ENCODE measurements at places on chromosomes 2 and 18. TPM values are rescaled to one million over a fixed set of nuclear protein-coding genes. Genes with fewer than 3 reads are reported as not detected.

The CRYBA2 gene
- not detected for total RNA-seq

The MYO7B gene
- 0.90 TPM for total RNA-seq

The STEAP3 gene
- 17.9 TPM for total RNA-seq

The PKP4 gene
- 64.9 TPM for total RNA-seq

The EFEMP1 gene
- 2.3 TPM for total RNA-seq

The SERPINB10 gene
- total RNA-seq = not detected

The SEMA4F gene
- total RNA-seq = 9.4 TPM

The GLB1L gene
- 7.3 TPM for total RNA-seq

The TDRD15 gene
- total RNA-seq = 0.05 TPM

The KIF3C gene
- total RNA-seq = 78.1 TPM

DNA sequence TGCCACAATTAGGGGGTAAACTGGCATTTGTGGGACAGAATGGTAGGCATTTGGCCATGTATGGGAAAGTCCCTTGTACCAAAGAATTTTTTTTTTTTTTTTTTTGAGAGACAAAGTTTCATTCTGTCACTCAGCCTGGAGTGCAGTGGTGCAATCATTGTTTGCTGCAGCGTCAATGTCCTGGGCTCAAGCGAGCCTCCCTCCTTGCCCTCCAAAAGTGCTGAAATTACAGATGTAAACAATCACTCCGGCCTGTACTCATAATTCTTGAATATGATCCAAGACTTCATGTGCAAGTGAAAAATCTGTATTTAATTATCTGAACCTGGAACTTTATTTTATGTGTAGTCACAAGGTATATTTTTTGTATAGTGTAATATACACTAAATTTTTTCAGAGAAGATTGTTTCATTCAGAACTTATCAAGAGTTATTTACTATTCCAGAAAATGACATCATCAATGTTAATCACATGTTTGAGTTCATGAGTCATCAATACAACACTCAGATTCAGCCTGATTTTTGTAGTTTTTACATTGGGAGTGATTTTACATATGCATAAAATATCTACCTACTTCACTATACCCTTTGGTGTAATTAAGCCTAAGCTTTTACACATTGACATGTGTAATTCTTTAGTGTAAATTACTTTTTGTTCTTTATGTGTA, 138.7 kb upstream of the L3MBTL4 start:
- H3K4me1 ChIP-seq = no peaks in the 10 kb centered on the region
- no peaks in the 10 kb centered on the region for H3K27me3 ChIP-seq
- H3K4me3 ChIP-seq = no peak overlapping the region
- DNase-seq = no peak

DNA sequence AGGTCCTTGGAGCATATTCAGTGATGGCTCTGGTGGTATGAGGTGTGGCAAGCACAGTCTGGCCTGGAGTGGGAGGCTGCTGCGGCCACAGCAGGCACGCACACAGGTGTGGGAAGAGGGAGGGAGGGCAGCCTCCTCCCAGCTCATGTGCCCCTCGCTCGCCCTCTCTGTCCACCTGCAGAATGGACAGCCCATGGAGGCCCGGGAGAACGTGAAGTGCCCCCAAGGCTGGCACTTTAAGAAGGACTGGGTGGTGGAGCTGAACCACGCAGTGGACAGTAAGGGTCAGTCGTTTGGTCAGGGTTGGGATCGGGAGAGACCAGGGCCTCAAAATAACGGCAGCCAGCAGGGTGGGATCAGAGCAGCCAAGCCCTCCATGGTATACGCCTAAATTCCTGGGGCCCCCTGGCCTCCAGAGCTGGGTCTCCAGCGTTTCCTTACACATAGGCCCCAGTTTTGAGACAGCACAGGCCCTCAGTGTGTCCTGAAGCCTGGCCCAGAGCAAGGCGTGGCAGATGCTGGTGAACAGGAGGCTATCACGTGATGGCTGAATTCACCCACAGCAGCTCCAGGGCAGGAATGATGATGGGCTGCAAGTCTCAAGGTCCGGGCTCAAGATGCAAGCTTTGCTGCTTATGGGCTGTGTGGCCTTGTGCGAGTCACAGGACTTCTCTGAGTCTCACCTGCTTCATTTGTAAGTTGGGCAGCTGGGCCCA, 47.9 kb downstream of the FER1L5 start:
- H3K4me3 ChIP-seq = no peak overlapping the region
- H3K27me3 ChIP-seq = peaks cover 2% of the 10 kb centered on the region
- DNase-seq = no peak

DNA sequence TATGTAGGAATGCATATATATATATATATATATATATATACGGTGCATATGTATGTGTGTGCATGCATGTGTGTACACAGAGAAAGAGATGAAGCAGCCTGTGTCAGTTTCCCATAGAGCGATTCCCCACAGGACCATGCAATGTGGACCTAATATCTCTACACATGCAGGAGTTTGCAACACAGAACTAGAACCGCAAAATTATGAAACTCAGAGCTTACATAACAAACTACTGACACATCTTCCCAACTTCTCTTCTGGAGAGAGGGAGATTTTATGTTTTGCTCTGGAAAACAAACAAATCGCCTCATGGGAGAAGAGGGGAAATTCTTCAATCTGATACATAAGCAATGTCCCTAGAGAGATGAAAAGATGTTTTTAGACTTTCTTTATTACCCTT, 377.2 kb downstream of the LRATD1 start:
- H3K4me3 ChIP-seq = no peak overlapping the region
- no peak overlapping the region for H3K27ac ChIP-seq
- no peak for DNase-seq
- no peaks in the 10 kb centered on the region for H3K27me3 ChIP-seq
- H3K36me3 ChIP-seq = no peaks in the 10 kb centered on the region

DNA sequence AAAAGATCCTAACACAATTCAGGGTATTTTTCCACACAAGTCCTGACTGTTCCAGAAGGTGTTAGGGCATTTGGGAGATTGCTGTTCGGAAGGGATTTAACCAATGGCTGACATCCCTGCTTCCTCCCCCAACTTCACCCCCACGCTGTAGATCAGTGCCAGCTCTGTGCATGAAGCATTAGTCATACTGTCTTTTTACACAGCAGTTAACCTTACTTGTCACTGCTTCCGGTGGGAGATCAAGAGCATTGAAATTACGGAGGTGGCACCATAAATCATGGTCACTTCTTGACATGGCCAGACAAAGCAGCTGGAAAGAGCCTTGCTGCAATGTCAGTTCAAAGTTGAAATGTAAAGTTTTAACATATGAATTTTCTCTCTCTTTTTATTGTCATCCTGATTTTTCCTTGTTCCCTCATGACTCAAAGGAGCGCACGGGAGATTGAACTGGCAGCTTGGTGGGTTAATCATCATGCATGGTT, 70.2 kb downstream of the HRH4 start:
- no peak overlapping the region for H3K4me3 ChIP-seq
- no peak overlapping the region for H3K27ac ChIP-seq
- no peaks in the 10 kb centered on the region for H3K36me3 ChIP-seq
- no peaks in the 10 kb centered on the region for H3K27me3 ChIP-seq
- H3K4me1 ChIP-seq = peaks cover 2% of the 10 kb centered on the region

GRCh38 chr2:10493075-10493633, 45.0 kb upstream of the ODC1 start:
- H3K4me3 ChIP-seq = no peak overlapping the region
- H3K4me1 ChIP-seq = no peaks in the 10 kb centered on the region
- DNase-seq = no peak

GRCh38 chr2:64225491-64225890, 81.3 kb upstream of the PELI1 start:
- peaks cover 6% of the 10 kb centered on the region for H3K27me3 ChIP-seq
- no peaks in the 10 kb centered on the region for H3K36me3 ChIP-seq
- H3K4me1 ChIP-seq = peaks cover 27% of the 10 kb centered on the region

- no peak overlapping the region for H3K27ac ChIP-seq
- no peaks in the 10 kb centered on the region for H3K4me1 ChIP-seq
- H3K27me3 ChIP-seq = peaks cover 2% of the 10 kb centered on the region
- DNase-seq = no peak
These were observed 16.6 kb upstream of the GALNT1 start for GRCh38 chr18:35564795-35565453.

- peaks cover 14% of the 10 kb centered on the region for H3K4me1 ChIP-seq
- no peak overlapping the region for H3K27ac ChIP-seq
- peaks cover 1% of the 10 kb centered on the region for H3K27me3 ChIP-seq
- no peak overlapping the region for H3K4me3 ChIP-seq
These were observed 108.4 kb downstream of the MEIS1 start for GRCh38 chr2:66543257-66543767.

GRCh38 chr2:179461420-179461819, 196.8 kb upstream of the SESTD1 start:
- DNase-seq = no peak
- H3K4me3 ChIP-seq = no peak overlapping the region
- no peak overlapping the region for H3K27ac ChIP-seq
- H3K27me3 ChIP-seq = peaks cover 2% of the 10 kb centered on the region
- no peaks in the 10 kb centered on the region for H3K4me1 ChIP-seq
- H3K36me3 ChIP-seq = no peaks in the 10 kb centered on the region

DNA sequence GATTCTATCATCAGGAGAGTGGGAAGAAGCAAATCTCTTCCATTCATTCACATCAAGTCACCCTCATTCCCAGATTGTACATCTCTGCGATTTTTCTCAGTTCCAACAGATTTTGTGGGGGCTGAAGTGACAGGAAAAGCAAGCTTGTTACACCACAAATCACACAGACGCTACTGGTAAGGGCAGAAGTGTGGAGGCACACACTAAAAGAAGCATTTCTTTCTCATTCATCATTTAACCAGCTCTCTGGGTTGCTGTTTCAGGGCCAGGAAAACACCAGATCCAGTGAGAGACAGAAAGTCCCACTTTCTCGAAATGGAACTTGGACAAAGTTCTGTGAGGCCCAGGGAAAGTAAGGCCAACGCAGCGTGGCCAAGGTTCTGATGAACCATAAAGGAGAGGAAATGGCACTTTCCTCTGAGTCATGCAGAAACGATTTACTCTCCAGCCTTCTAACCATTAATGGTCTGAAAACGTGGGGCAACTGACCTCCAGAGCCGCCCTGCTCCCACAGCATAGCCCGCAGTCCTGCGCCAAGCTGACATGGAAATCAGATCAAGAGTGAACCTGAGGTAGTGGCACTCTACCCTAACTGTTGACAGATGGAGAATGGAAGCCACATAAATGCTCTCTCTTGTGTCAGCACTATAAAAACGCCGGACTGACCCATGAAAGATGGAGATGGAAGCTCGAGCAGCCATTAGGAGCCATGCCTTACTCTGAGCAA, 191.0 kb downstream of the C1D start:
- H3K36me3 ChIP-seq = no peaks in the 10 kb centered on the region
- H3K4me1 ChIP-seq = peaks cover 8% of the 10 kb centered on the region
- H3K27ac ChIP-seq = no peak overlapping the region
- peaks cover 5% of the 10 kb centered on the region for H3K27me3 ChIP-seq
- H3K4me3 ChIP-seq = no peak overlapping the region
- no peak for DNase-seq

- no peak overlapping the region for H3K4me3 ChIP-seq
- peaks cover 15% of the 10 kb centered on the region for H3K4me1 ChIP-seq
- H3K27ac ChIP-seq = no peak overlapping the region
These were observed 147.0 kb upstream of the PELI1 start for GRCh38 chr2:64291181-64291580.

DNA sequence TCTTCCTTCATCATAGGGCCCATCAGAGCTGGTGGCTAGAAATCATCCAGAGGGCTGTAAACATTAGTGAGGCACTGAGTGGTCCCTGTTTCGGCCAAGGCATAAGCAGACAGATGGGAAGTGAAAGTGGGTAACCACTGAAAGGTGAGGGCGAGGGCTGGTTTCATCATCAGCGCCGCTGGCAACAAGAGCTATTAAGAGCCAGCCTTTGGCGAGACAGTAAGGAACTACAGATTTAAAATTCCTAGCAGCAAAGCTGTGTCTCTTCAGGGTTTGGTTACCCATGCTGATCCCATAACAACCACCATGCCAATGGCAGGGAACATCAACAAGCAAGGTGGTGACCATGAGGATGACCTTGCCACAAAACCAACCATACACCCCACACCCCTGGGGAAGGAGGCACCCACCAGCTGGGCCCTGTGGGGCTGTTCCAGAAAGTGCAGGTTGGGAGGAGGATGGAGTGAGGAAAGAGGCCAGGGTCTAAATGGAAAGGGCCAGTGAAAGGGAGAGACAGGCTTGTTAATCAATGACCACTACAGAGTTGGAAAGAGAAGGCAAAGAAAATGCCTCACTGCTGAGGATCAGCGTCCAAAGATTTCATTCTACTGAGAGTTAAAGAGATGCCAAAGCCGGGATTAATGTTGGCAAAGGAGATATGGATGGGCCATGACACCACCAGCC, 9.0 kb upstream of the SLC20A1 start:
- no peak overlapping the region for H3K4me3 ChIP-seq
- peaks cover 6% of the 10 kb centered on the region for H3K27me3 ChIP-seq
- no peak overlapping the region for H3K27ac ChIP-seq

- H3K36me3 ChIP-seq = no peaks in the 10 kb centered on the region
- no peak overlapping the region for H3K4me3 ChIP-seq
- no peak overlapping the region for H3K27ac ChIP-seq
- peaks cover 6% of the 10 kb centered on the region for H3K4me1 ChIP-seq
- no peak for DNase-seq
These were observed 144.3 kb upstream of the ERBB4 start for GRCh38 chr2:212682937-212683336.

DNA sequence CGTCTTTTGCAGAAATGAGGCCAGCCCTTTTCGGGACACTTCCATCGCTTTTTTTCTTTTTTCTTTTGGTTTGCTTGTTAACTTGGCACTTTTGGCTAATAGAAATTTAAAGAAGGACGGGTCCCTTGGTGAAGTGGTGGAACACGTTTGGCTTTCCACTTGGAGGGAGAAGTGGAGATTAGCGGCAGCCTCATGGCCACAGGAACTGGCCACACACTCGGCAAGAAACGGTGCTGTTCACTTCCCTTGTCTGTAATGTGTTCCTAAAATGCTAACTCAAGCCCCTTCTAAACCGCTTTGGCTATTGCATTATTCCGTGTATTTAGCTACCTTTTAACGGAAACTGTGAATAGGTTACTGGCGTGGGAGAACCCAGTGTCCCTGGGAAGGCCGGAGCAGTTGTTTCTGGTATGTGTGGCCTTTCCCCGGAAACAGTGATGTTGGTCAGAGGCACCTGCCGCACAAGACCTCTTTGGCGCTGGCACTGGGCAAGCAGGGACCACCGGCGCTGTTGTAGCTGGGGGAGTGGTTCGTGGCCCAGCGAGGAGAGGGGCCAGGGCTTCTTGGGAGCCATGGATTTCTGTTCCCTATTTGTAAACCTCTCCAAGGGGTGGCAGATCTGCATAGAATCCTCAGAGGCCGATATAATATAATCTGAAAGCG, 981 bp downstream of the RAMP1 start:
- H3K27me3 ChIP-seq = peaks cover 13% of the 10 kb centered on the region
- H3K4me1 ChIP-seq = peaks cover 11% of the 10 kb centered on the region
- no peak overlapping the region for H3K27ac ChIP-seq

DNA sequence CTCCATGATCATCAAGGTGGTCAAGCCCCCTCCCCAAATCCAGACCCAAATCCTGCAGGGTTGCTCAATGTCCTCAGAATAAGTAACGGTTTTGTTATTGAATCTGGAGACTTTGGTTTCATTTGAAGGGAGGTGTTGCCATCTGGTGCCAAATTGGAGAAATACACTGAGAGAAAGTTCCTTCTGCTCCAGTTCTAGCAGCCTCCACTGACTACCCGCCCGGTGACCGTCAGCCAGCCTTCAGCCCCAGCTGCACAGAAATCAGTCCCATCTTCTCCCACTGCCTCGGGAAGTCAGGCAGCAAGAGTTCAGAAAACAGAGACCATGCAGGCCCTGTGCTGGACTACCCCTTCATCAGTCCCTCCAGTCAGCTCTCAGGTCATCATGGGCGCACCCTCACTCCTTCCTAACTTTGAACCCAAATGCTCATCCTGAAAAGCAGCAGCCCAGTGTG, 38.7 kb downstream of the PKDCC start:
- peaks cover 7% of the 10 kb centered on the region for H3K27me3 ChIP-seq
- H3K36me3 ChIP-seq = no peaks in the 10 kb centered on the region
- DNase-seq = peak; percentile 57
- peaks cover 24% of the 10 kb centered on the region for H3K4me1 ChIP-seq
- no peak overlapping the region for H3K4me3 ChIP-seq

All from endothelial cell (in vitro differentiated cells).